Lung (tissue), 17 donors: ENCODE measurements at places on chromosomes 7 and 10. TPM values are rescaled to one million over a fixed set of nuclear protein-coding genes. Genes with fewer than 3 reads are reported as not detected.

The GIMAP6 gene
- polyA plus RNA-seq: 41.2 TPM

DNA sequence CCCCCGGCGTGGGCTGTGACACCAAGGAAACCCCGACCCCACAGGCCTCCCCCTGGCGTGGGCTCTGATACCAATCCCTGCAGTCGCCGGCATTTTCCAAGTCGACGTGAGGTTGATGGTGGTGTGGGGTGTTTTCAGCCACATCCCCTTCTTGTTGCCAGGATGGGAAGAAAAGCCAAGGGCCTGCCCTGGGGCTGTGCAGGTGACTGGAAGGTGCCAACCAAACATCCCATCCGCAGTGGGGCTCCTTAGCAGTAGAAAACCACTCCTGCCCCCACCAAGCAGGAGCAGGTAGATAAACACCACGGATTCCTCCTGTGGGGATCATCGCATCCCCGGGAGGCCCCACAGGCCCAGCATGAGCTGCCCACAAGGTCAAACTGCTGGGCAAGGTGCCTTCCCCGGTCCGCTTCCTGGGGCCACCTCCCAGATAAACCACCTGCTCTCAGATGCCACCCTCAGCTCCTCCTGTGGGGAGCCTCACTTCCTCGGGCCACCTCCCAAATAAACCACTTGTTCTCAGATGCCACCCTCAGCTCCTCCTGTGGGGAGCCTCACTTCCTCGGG, 88.5 kb upstream of the DIP2C start:
- H3K27me3 ChIP-seq: peaks cover 12% of the 10 kb centered on the region
- H3K4me1 ChIP-seq: no peaks in the 10 kb centered on the region
- H3K36me3 ChIP-seq: no peaks in the 10 kb centered on the region

GRCh38 chr7:20316706-20317105, 14.0 kb upstream of the ITGB8 start:
- no peaks in the 10 kb centered on the region for H3K36me3 ChIP-seq
- DNase-seq: no peak
- no peak overlapping the region for H3K27ac ChIP-seq
- H3K4me3 ChIP-seq: no peak overlapping the region
- H3K27me3 ChIP-seq: no peaks in the 10 kb centered on the region

GRCh38 chr10:94687625-94688248, 4.2 kb downstream of the CYP2C18 start:
- DNase-seq: peak; percentile 35
- H3K36me3 ChIP-seq: no peaks in the 10 kb centered on the region
- H3K27ac ChIP-seq: no peak overlapping the region
- no peaks in the 10 kb centered on the region for H3K27me3 ChIP-seq
- no peaks in the 10 kb centered on the region for H3K4me1 ChIP-seq

DNA sequence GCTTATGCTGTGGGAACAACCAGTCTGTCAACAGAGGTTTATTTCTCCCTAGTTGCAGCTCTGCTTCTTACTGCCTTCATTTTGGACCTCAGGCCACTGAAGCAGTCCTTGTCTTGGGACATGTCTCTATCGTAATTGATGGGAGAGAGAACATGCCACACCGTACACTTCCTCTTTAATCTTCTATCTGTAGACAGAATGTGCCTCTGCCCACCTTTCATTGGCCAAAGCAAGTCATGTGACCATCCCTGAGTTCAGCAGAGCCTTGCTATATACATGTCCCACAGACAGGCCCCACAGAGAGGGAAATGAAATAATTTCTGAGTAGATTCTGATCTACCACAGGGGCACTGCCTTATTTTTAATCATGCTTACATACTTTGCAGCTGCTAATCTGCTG, 98.0 kb downstream of the KCND2 start:
- no peak overlapping the region for H3K4me3 ChIP-seq
- no peak overlapping the region for H3K27ac ChIP-seq
- H3K36me3 ChIP-seq: no peaks in the 10 kb centered on the region
- H3K4me1 ChIP-seq: no peaks in the 10 kb centered on the region

GRCh38 chr10:97551271-97551670, 21.3 kb upstream of the ANKRD2 start:
- H3K36me3 ChIP-seq: no peaks in the 10 kb centered on the region
- DNase-seq: no peak
- no peak overlapping the region for H3K4me3 ChIP-seq

The CHCHD3 gene
- 20.1 TPM for polyA plus RNA-seq

The MCM7 gene
- 36.0 TPM for polyA plus RNA-seq

- H3K27me3 ChIP-seq: no peaks in the 10 kb centered on the region
- no peak for DNase-seq
- H3K36me3 ChIP-seq: no peaks in the 10 kb centered on the region
- no peaks in the 10 kb centered on the region for H3K4me1 ChIP-seq
- no peak overlapping the region for H3K4me3 ChIP-seq
Measured at GRCh38 chr10:35412003-35412723, 75.9 kb downstream of the CCNY start.
